ENCODE measurements at places on chromosomes 1 and 21. TPM values are rescaled to one million over a fixed set of nuclear protein-coding genes. Genes with fewer than 3 reads are reported as not detected.

RPE65 gene
- not detected for polyA plus RNA-seq

DNA sequence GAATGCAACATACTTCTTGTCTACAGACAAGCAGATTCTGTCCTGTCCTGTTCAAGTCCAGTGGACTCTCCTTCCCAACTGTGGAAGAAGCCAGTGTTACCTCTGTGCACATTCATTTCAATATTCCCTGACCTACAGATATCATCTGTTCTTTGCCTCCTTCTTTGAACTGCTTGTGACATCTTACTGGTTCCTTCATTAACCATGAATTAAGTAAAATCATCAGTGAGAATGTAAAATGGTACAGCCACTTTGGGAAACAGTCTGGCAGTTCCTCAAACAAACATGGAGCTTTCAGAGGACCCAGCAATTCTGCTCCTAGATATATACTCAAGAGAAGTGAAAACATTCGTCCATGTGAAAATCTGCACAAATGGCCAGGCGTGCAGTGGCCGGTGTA lies 6.8 kb downstream of the SRARP start:
- DNase-seq = no peak

DNA sequence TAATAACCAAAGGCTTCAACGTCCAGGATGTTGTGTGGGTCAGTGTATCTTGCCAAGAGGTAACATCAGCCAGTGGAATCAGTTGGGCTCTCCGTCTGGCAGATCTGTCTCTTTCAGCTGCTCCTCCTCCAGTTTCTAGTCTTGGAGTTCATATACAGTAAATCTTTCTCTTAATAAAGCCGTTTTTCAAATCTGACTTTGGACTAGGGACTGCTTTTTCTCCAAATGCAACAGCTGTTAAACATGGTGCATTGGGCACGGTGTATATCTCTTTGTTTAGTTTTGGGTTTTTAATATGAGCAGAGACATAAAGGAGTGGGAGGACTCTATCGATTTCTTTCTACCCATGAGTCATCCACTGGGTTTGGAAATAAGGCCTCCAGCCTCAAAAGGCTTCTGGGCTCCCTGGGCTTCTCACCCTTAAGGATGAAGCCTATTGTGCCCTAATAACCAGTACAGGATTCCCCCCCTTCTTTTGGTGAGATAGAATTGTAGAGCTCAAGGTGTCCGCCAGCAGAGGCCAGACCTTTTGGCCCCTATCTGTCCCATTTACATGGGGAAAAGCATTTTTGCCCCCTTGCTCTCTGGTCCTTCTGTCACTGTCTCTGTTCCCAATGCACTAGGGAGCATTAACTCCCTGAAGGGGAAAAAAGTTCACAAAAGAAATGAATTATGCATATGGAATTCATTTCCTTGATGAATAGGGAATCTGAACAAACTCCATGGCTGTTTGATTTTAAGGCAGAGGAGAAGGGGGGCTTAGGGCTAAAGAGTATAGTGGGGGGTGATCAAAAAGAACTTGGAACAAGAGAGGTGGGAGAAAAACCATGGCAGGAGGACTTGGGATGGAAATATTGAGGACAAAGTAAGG lies 86.0 kb downstream of the PBX1 start:
- DNase-seq = no peak

DNA sequence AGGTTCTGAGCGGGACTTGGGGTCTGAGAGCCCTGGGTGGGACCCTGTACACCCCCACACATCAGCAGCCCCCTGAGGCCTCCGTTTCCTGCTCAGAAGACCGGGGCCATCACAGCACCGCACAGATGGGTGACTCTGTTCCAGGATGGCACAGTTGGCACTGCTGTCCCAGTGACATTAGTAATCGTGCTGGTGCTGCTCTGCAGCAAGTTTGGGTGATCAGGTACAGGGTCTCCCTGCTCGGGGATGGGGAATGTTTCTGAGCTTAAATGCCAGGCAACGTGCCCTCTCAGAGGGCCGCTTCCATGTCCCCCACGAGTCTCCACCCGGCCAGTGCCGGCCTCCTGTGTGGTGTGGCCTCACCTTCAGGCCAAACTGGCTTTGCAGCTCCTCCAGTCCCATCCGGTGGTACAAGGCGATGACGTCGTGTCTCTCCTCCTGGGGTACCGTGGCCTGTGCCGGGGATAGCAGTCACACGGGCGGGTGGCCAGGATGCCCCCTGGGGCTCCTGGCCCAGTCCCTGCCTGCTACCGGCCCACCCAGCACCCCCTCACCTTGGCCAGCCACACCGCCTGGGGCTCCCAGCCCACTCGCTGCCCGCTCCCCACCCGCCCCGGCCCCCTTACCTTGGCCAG lies 17.1 kb downstream of the PRXL2B start:
- peak; percentile 62 for DNase-seq
